Panc1 (cell line): ENCODE measurements at places on chromosomes 3 and 15. TPM values are rescaled to one million over a fixed set of nuclear protein-coding genes. Genes with fewer than 3 reads are reported as not detected.

Gene GCNT3
- not detected for total RNA-seq

Gene CHRFAM7A
- 11.5 TPM for total RNA-seq

Gene FRMD5
- 18.3 TPM for total RNA-seq

Gene SYNM
- total RNA-seq: 38.9 TPM

Gene COL7A1
- total RNA-seq: 40.0 TPM

Gene ECE2
- not detected for total RNA-seq

Gene CCR5
- not detected for total RNA-seq

DNA sequence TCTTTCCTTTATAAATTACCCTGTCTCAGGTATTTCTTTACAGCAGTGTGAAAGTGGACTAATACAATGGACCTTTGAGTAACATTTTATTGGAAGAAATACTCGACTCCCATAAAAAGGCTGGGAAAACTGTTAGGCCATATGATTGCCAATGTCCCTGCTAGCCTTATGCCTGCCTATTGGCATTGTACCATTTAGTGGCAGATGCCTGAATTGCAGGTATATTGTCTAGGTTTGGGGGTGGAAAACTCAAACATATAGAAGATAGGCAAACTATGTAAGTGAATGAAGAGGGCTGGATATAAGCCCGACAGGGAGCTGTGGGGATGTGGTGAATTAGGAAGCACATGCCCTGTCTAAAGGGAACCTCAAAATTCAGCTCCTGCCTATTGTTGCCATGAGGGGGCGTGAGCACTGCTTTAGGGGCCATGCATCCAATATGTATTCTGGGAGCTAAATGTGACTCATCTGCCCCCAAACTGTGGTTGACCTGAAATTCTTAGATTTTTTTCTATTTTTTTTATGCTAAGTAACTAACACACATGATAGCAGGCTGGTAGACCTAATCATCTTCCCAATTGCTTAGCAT lies 65.2 kb upstream of the TRA2B start:
- no peak overlapping the region for H3K4me3 ChIP-seq
- no peaks in the 10 kb centered on the region for H3K36me3 ChIP-seq
- H3K27ac ChIP-seq: no peak overlapping the region
- H3K27me3 ChIP-seq: no peaks in the 10 kb centered on the region; the same call in 1 of the 2 replicates
- no peaks in the 10 kb centered on the region for H3K4me1 ChIP-seq

- H3K27ac ChIP-seq: no peak overlapping the region
- H3K4me3 ChIP-seq: no peak overlapping the region
- no peaks in the 10 kb centered on the region for H3K4me1 ChIP-seq
Measured at GRCh38 chr3:10463533-10464434, 41.6 kb downstream of the ATP2B2 start.

DNA sequence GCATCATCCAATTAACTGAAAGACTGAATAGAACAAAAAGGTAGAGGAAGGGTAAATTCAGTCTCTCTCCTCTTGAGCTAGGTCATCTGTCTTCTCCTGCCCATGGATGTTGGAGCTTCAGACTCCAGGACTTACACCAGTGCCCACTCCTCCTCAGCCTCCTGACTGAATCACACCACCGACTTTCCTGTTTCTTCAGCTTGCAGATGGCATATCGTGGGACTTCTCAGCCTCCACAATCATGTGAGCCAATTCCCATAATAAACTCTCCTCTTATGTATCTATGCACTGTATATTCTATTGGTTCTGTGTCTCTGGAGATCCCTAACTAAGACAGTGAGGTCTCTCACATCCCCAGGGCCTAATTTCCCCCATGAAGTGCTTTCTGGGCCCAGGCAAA lies 140.4 kb downstream of the CD47 start:
- no peak for DNase-seq
- H3K27me3 ChIP-seq: no peaks in the 10 kb centered on the region
- no peak overlapping the region for H3K27ac ChIP-seq
- H3K36me3 ChIP-seq: no peaks in the 10 kb centered on the region

DNA sequence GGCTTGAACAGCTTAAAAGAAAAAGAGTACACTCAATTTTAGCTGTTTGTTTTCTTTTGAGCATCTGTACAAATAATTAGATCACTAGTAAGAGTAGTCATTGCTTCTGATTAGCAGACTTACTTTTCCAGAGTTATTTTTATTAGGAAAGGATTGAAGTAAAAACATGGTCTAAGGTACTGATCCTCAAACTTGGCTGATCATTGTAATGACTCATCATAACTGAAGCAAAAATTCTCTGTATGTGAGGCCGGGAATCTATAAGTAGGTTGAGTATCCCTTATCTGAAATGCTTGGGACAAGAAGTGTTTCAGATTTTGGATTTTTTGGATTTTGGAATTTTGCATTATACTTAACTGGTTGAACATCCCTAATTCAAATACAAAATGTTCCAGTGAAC lies 12.4 kb downstream of the NMD3 start:
- no peaks in the 10 kb centered on the region for H3K27me3 ChIP-seq
- no peak overlapping the region for H3K27ac ChIP-seq
- peaks cover 54% of the 10 kb centered on the region for H3K36me3 ChIP-seq
- no peaks in the 10 kb centered on the region for H3K4me1 ChIP-seq

DNA sequence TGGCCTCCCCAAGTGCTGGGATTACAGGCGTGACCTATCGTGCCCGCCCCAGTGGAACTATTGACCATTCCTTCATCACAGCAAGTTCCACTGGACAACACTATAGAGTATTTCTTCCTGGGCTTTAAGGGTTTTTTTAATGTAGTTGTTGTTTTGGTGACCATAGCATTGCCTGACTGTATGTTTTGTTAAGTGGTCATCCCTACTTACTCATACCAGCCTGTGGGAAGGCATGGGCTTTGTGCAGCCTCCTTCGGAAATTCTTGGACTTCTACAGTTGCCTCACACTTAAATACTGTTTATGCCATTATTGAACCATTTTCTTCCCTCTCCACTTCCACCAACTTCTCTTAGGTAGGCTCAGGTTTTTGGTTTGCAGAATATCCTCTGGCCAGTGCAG lies 19.9 kb upstream of the ALPK3 start:
- no peaks in the 10 kb centered on the region for H3K27me3 ChIP-seq
- peaks cover 11% of the 10 kb centered on the region; the same call in 1 of the 2 replicates for H3K36me3 ChIP-seq
- H3K4me1 ChIP-seq: no peaks in the 10 kb centered on the region
- H3K27ac ChIP-seq: no peak overlapping the region
- no peak for DNase-seq

DNA sequence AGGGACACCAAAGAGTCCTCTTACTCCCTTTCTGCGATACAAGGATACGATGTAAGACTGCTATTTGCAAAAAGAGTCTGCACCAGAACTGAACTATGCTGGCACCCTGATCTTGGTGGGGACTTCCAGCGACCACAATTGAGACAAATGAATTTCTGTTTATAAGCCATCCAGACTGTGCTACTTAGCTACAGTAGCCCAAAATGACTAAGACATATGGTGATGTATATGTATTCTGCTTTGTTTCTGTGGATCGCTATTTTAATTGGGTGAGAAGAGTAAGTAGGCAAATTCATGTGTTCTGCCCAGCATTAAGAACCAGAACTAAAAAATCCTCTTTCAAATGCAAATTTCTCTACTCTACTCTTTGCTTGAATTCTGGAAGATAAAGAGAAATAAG lies 720.9 kb downstream of the DIPK2A start:
- H3K36me3 ChIP-seq: no peaks in the 10 kb centered on the region
- H3K4me1 ChIP-seq: no peaks in the 10 kb centered on the region
- H3K27me3 ChIP-seq: no peaks in the 10 kb centered on the region
- no peak overlapping the region for H3K4me3 ChIP-seq
- no peak for DNase-seq
- H3K27ac ChIP-seq: no peak overlapping the region

DNA sequence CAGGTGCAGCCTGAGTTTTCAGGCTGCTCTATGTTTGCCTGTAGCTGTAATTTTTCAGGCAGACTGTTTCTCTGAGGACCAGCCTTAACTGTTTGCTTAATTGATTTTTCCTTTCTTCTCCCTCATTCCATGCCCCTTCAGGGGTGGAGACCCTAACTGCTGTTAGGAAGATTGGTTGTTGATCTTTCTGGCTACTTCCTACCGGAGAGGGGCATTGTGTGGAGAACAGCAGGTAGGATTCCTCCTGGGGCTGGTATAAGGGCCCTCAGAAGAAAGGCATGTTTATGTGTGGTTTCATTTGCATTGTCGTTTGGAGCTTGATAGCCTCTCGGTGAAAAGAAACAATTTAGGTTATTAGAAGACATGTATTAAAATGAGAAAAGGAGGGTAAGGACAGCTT lies 56.9 kb upstream of the GOLGA6L2 start:
- H3K4me1 ChIP-seq: no peaks in the 10 kb centered on the region
- no peaks in the 10 kb centered on the region for H3K36me3 ChIP-seq
- DNase-seq: no peak
- no peaks in the 10 kb centered on the region for H3K27me3 ChIP-seq

- H3K4me1 ChIP-seq: no peaks in the 10 kb centered on the region
- no peaks in the 10 kb centered on the region for H3K27me3 ChIP-seq
- H3K27ac ChIP-seq: no peak overlapping the region
- no peak overlapping the region for H3K4me3 ChIP-seq
- H3K36me3 ChIP-seq: no peaks in the 10 kb centered on the region
Measured at GRCh38 chr3:85781806-85782205, 823.0 kb downstream of the CADM2 start.

GRCh38 chr15:58357529-58358476 lies 74.0 kb upstream of the LIPC start:
- H3K4me3 ChIP-seq: no peak overlapping the region
- no peaks in the 10 kb centered on the region for H3K4me1 ChIP-seq
- H3K27ac ChIP-seq: no peak overlapping the region
- no peaks in the 10 kb centered on the region for H3K27me3 ChIP-seq
- no peaks in the 10 kb centered on the region for H3K36me3 ChIP-seq

- H3K4me3 ChIP-seq: no peak overlapping the region
- DNase-seq: no peak
- H3K4me1 ChIP-seq: no peaks in the 10 kb centered on the region
Measured at GRCh38 chr3:153906366-153906765, 214.8 kb upstream of the ARHGEF26 start.

DNA sequence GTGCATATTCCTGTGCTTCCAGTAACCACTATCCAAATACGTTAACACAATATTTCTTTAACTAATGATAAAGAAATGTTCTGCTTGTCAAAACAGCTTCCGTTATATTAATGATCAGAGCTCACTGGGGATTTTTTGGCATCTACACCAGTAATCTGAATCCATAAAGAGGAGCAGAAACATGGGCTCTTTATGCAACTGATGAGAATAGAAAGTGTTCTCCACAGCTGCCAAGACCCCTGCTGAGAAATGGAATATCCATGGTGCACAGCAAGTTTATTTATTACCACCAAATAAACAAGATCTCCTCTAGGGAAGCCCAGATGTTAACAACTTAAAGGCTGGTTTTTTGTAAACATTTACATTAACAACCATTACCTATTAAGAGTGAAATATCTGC lies 54.5 kb downstream of the ALDH1A2 start:
- no peak overlapping the region for H3K4me3 ChIP-seq
- H3K36me3 ChIP-seq: no peaks in the 10 kb centered on the region
- no peak overlapping the region for H3K27ac ChIP-seq

GRCh38 chr3:173255555-173255954 lies 114.5 kb upstream of the SPATA16 start:
- H3K27me3 ChIP-seq: no peaks in the 10 kb centered on the region
- H3K4me3 ChIP-seq: no peak overlapping the region
- H3K27ac ChIP-seq: no peak overlapping the region
- no peaks in the 10 kb centered on the region for H3K4me1 ChIP-seq
- no peaks in the 10 kb centered on the region for H3K36me3 ChIP-seq

DNA sequence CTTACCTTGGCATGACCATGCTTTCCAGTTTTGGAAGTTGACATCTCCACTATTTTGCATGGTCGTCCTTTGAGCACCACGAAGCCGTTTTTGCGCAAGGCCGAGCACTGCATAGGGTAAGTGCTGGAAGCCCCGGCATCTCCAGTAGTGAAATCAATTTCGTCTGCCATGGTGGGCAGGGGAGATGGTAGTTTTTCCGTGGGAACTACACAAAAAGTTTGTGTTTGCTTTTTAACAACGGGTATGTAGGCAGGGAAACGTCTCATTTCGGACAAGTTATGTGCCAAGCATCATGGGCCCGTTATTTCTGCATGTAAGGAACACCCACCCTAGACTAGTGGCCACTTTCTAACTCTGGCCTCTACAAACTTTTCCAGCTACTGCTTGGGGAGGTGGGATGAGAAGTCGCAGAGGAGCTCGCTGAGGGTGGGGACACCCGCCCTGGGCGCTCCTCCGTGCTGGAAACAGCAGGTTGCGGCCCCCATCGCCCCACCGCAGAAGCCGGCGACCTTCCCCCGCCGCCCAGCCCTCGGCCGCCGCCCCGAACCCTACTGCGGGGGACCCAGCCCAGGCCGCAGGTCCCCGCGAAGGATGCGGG lies 701 bp downstream of the EIF5A2 start:
- H3K27ac ChIP-seq: peak overlapping the region; percentile 86
- peaks cover 10% of the 10 kb centered on the region for H3K4me1 ChIP-seq
- peak overlapping the region; percentile 93 for H3K4me3 ChIP-seq

DNA sequence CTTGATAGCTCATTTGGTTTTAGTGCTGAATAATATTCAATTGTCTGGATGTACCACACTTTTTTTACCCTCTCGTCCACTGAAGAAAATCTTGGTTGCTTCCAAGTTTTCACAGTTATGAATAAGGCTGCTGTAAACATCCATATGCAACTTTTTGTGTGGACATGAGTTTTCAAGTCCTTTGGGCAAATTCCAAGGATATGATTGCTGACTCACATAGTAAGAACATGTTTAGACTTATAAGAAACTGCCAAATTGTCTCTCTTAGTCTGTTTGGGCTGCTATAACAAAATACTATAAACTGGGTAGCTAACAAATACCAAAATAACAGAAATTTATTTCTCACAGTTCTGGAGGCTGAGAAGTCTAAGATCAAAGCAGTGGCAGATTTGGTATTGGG lies 59.5 kb upstream of the TNFSF10 start:
- no peaks in the 10 kb centered on the region for H3K4me1 ChIP-seq
- no peak for DNase-seq
- no peak overlapping the region for H3K4me3 ChIP-seq
- no peaks in the 10 kb centered on the region for H3K27me3 ChIP-seq
- no peak overlapping the region for H3K27ac ChIP-seq
- no peaks in the 10 kb centered on the region for H3K36me3 ChIP-seq

- H3K4me3 ChIP-seq: no peak overlapping the region
- H3K27ac ChIP-seq: no peak overlapping the region
- no peaks in the 10 kb centered on the region for H3K36me3 ChIP-seq
- no peaks in the 10 kb centered on the region for H3K4me1 ChIP-seq
- DNase-seq: no peak
Measured at GRCh38 chr3:36740787-36741186, 23.6 kb downstream of the DCLK3 start.

GRCh38 chr3:65303431-65303830 lies 615.6 kb upstream of the ADAMTS9 start:
- no peaks in the 10 kb centered on the region for H3K4me1 ChIP-seq
- no peak overlapping the region for H3K27ac ChIP-seq
- no peak overlapping the region for H3K4me3 ChIP-seq
- no peaks in the 10 kb centered on the region for H3K36me3 ChIP-seq
- no peaks in the 10 kb centered on the region for H3K27me3 ChIP-seq
- DNase-seq: no peak

DNA sequence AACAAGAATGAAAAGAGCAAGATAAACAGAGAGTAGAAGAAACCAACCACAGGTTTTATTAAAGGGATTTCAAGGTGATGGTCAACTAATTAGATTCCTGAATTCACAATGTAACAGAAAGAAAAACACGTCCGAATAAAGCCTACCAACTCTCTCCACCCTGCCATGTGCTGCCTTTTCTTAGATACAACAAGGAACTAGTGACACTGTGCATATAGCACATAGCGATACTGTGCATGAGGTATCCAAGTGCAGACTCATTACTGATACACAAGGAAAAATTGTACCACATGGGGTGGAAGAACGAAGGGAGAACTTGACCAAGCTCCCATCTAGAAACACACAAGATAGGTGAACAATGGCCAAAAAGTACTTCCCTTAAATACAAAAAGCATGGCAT lies 154.6 kb downstream of the MAGI1 start:
- DNase-seq: no peak
- no peaks in the 10 kb centered on the region for H3K36me3 ChIP-seq
- H3K27ac ChIP-seq: no peak overlapping the region
